IMR-90 (cell line): ENCODE measurements at places on chromosomes 1 and 21. TPM values are rescaled to one million over a fixed set of nuclear protein-coding genes. Genes with fewer than 3 reads are reported as not detected.

DNA sequence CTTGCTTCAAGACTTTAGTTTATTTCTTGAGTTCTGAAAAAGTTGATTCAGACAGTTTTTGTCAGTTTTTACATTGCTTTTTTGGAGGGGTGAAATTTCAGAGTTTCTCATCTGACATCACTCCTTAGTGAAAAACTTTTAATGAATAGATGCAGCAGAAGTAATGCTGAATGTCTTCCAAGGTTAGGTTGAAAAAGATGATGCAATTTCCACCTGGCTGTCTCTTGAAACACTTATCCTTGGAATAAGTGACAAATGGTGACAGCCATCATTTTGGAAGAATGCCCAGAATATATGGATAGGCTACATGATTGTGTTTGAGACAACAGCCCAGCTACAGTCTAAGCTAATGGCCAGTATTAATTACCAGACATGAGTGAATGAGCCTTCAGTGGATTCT lies 140.8 kb downstream of the ZNF644 start:
- H3K27ac ChIP-seq = no peak overlapping the region
- no peaks in the 10 kb centered on the region for H3K4me1 ChIP-seq

Gene ASH1L
- polyA plus RNA-seq = 13.7 and 14.3 TPM in 2 replicates

Gene C4BPB
- polyA plus RNA-seq = not detected in 2 replicates

Gene GGPS1
- 11.9 and 16.4 TPM in 2 replicates for polyA plus RNA-seq

- H3K27ac ChIP-seq = no peak overlapping the region
- H3K27me3 ChIP-seq = no peaks in the 10 kb centered on the region
- H3K36me3 ChIP-seq = peaks cover 28% of the 10 kb centered on the region; the same call in 1 of the 2 replicates
- peaks cover 15% of the 10 kb centered on the region for H3K4me1 ChIP-seq
- no peak for DNase-seq
- H3K4me3 ChIP-seq = no peak overlapping the region
These were observed 4.4 kb downstream of the SELENON start for GRCh38 chr1:25804244-25804963.

DNA sequence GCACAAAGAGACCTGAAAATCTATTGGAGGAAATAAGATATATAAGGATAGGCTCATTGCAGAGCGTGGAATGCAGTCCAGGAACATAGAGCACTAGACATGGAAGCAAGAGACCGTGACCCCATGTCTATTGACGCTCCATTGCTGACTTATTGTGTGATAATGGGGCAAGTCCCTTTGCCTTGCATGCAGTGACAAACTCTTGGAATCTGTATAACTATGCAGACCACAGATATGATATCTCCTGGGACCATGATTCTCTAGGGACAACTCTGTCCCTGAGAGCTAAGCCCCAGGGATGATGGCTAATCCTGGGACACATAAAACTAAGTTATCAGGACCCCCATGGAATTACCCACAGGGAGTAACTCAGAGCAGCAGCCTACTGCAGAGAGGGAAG lies 73.1 kb upstream of the PRDX6 start:
- no peak overlapping the region for H3K27ac ChIP-seq
- no peaks in the 10 kb centered on the region for H3K36me3 ChIP-seq
- DNase-seq = no peak
- H3K4me1 ChIP-seq = 0 out of 2 replicates have a peak, but pooled peaks cover 2% of the 10 kb centered on the region
- no peaks in the 10 kb centered on the region for H3K27me3 ChIP-seq

Gene RAVER2
- 3.4 and 3.7 TPM in 2 replicates for polyA plus RNA-seq

- H3K36me3 ChIP-seq = no peaks in the 10 kb centered on the region
- peaks cover 16% of the 10 kb centered on the region for H3K27me3 ChIP-seq
These were observed 22.1 kb downstream of the RGS8 start for GRCh38 chr1:182662121-182662890.

- no peaks in the 10 kb centered on the region for H3K4me1 ChIP-seq
- H3K36me3 ChIP-seq = no peaks in the 10 kb centered on the region
- H3K27me3 ChIP-seq = peaks cover 15% of the 10 kb centered on the region
- DNase-seq = peak; percentile 44
- H3K27ac ChIP-seq = no peak overlapping the region
- no peak overlapping the region for H3K4me3 ChIP-seq
These were observed 54.8 kb downstream of the KIF21B start for GRCh38 chr1:200968469-200969410.

Gene FCER1G
- polyA plus RNA-seq = 0.44 and 0.57 TPM in 2 replicates

Gene C1orf94
- polyA plus RNA-seq = not detected in 2 replicates

Gene SPRR2A
- polyA plus RNA-seq = not detected in 2 replicates

Gene KRTAP7-1
- not detected in 2 replicates for polyA plus RNA-seq

Gene SLC16A4
- polyA plus RNA-seq = 20.8 and 27.7 TPM in 2 replicates

GRCh38 chr1:73832276-73833181 lies 365.4 kb downstream of the LRRIQ3 start:
- no peaks in the 10 kb centered on the region for H3K36me3 ChIP-seq
- DNase-seq = no peak
- H3K4me1 ChIP-seq = no peaks in the 10 kb centered on the region
- no peak overlapping the region for H3K27ac ChIP-seq
- H3K4me3 ChIP-seq = no peak overlapping the region

Gene SYDE2
- 1.7 and 1.8 TPM in 2 replicates for polyA plus RNA-seq

Gene RPTN
- polyA plus RNA-seq = not detected in 2 replicates

DNA sequence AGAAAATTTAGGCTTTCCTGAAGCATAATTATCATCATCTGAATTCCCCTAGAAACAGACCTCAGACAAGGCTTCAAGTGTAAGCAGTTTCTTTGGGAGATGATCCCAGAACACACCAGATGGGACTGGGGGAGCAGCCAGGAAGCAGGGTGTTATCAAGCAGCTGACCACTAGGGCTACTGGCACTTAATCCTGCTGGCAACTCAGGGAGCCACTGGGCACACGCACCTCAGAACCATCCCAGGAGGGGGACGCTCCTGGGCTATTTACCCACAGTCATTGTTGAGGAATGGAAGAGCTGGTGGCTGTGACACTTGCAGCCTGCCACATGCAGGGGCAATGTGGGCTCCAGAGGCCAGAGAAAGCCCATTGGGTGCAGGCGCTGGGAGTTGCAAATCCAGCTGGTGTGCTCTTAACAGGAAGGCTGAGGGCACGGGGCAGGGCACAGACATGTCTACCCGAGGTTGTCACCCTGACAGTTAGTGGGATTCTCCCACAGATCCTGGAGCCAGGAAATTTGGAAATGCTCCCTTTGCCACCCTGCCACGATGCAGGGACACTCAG lies 15.1 kb upstream of the IL22RA1 start:
- H3K4me1 ChIP-seq = no peaks in the 10 kb centered on the region
- no peaks in the 10 kb centered on the region for H3K36me3 ChIP-seq
- H3K4me3 ChIP-seq = no peak overlapping the region
- no peak overlapping the region for H3K27ac ChIP-seq

Gene KLF17
- polyA plus RNA-seq = 0.14 and 0.17 TPM in 2 replicates

- H3K36me3 ChIP-seq = no peaks in the 10 kb centered on the region
- H3K27ac ChIP-seq = no peak overlapping the region
- H3K4me3 ChIP-seq = no peak overlapping the region
These were observed 67.5 kb upstream of the VAMP3 start for GRCh38 chr1:7703321-7704213.

Gene SYF2
- 16.8 and 19.5 TPM in 2 replicates for polyA plus RNA-seq

GRCh38 chr1:234898455-234899033 lies 230.1 kb downstream of the TOMM20 start:
- H3K27ac ChIP-seq = peak overlapping the region; percentile 12; the same call in 1 of the 2 replicates
- DNase-seq = no peak
- no peak overlapping the region for H3K4me3 ChIP-seq
- H3K4me1 ChIP-seq = peaks cover 16% of the 10 kb centered on the region
- no peaks in the 10 kb centered on the region for H3K27me3 ChIP-seq

GRCh38 chr21:38716088-38716487 lies 89.6 kb upstream of the ETS2 start:
- no peaks in the 10 kb centered on the region for H3K36me3 ChIP-seq
- H3K27me3 ChIP-seq = peaks cover 48% of the 10 kb centered on the region
- H3K4me3 ChIP-seq = no peak overlapping the region
- DNase-seq = no peak
- H3K4me1 ChIP-seq = no peaks in the 10 kb centered on the region

Gene ZFP69B
- 2.2 and 3.1 TPM in 2 replicates for polyA plus RNA-seq

Gene DFFB
- polyA plus RNA-seq = 6.5 and 8.2 TPM in 2 replicates

GRCh38 chr1:203388683-203389082 lies 37.8 kb upstream of the FMOD start:
- no peak overlapping the region for H3K27ac ChIP-seq
- no peaks in the 10 kb centered on the region for H3K4me1 ChIP-seq
- no peak overlapping the region for H3K4me3 ChIP-seq
- no peak for DNase-seq
- peaks cover 17% of the 10 kb centered on the region for H3K27me3 ChIP-seq

Gene AIM2
- polyA plus RNA-seq = not detected in 2 replicates

DNA sequence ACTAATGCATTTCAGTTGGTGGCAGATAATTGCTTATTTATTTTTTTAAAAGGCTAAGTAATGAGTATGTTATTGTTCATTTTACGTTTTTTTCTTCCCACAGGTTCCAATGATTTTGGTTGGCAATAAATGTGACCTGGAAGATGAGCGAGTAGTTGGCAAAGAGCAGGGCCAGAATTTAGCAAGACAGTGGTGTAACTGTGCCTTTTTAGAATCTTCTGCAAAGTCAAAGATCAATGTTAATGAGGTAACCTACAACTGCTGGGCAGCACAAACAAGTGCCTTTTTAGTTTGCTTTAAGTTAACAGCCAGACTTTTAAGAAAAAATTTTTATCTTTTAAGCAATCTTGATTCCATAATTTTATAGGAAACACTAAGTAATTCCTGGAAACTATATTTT lies 35.0 kb downstream of the INKA2 start:
- peaks cover 9% of the 10 kb centered on the region for H3K4me1 ChIP-seq
- H3K27ac ChIP-seq = no peak overlapping the region
- peaks cover 16% of the 10 kb centered on the region for H3K36me3 ChIP-seq
- no peaks in the 10 kb centered on the region for H3K27me3 ChIP-seq
- no peak overlapping the region for H3K4me3 ChIP-seq
